ENCODE measurements at places on chromosomes 3 and 15.

DNA sequence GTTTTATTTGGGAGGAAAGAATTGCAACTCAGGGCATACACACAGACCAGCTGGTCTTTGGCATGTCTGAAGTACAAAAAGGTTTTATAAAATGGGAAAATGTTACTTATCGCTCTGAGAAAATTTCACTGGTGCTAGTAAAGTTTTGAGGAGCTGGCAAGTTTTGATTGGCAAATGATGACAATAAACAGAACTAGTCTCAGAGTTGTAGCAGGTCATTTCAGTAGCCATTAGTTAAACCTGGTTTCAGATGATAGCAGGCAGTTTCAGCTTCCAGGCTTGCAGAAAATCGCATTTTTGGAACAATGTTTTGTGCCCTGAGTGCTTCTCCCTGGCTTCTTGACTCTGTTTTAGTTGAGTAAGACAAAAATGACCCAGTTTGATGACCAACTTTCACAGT lies 10.7 kb downstream of the B2M start:
- no peak for DNase-seq

DNA sequence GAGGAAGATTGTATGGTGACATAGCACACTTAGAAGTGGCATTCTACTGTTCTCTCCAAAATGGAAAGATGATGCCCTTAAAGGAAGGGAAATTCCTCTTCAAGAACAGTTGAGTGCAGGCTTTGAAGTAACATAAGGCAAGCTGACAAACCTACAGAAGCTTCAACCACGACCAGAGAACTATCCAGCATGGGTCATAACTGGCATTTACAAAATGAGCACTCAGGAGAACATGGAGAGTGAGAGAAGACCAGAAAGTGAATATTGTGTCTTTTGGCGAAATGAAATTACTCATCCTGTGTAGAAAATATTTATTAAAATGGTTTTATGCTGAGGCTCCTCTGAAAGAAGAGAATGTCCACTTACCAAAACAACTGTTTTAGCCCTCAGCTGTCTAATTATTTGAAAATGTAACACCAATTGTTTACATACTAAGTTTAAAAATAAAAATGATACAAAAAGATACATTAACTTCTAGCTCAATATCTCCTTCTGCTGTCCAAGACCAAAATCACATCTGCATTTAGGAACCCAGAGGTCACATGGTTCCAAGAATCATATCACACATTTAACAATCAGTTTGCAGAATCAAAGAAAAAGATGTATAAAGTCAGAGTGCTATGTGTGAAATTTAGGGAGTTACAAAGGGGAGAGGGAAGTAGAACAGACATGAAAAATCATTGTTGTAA lies 216.9 kb downstream of the ATP8B4 start:
- DNase-seq = no peak

DNA sequence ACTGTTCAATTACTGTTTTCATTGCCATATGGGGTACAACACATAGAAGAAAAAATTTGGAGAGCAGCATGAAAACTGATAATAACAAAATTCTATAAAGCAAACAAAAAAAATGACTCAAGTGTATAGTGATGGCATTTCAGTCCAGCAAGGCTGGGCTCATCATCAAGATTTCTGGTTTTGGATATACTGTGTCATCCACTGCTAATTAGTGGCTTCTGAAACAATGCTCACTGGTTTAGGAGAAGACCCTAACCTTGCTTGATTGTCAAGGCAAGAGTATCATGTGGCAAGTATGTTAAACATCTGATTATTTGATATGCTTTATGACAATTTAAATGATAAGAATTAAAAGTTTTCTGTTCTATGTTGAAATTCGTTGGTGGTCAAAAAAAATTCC lies 96.9 kb downstream of the RFX7 start:
- DNase-seq = no peak

GRCh38 chr3:86578071-86578470 lies 412.9 kb downstream of the VGLL3 start:
- no peak for DNase-seq

DNA sequence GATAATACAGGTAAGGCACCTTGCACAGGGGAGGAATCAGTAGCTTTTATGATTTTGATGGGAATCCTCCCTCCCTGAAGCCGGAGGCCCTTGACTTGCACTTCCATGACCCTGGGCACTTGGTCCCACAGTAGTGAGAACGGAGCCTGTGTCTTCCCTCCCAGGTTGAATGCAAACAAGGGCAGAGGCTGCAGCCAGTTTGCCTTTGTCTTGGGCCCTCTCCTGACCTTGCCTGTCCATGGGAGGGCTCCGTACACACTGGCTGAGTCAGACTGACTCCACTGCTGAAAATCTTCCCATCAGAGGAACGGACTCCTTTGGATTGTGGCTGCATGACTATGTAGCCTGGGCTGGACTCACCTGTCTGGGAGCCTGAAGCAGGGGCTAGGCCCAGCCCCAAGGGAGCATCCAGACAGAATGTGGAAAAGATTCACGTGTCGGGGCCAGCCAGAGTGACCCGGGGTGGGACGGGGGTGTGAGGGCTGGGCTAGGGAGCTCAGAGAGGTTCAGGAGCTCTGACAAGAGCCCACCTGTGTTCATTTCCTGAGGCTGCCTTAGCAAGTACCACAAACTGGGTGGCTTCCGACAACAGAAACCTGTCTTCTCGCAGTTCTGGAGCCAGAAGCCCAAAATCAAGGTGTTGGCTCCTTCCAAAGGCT lies 9.5 kb downstream of the TBC1D21 start:
- DNase-seq = no peak

- DNase-seq = no peak
Measured at GRCh38 chr3:33132019-33132360, 18.2 kb downstream of the CRTAP start.

DNA sequence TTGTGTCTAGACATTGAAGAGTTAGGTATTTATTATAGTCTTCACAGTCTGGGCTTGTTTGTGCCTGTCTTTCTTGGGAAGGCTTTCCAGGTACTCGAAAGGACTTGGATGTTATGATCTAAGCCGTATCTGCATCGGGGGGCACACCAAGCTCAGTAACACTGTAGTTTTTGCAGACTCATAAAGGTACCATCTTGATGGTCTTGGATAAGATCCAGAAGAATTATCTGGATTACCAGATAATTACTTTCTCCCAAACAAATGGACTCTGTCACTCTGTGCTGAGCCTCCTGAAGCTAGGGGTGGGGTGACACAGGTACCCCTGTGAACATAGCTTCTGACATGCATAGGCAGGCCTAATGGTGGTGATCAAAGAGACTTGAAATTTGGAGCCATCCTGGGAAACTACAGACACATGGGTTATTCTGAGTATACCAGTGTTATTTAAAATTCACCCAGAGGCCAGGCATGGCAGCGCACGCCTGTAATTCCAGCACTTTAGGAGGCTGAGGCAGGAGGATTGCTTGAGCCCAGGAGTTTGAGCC lies 238.6 kb upstream of the TPM1 start:
- no peak for DNase-seq

- no peak for DNase-seq
Measured at GRCh38 chr15:99545605-99546004, 20.2 kb upstream of the MEF2A start.

- DNase-seq = no peak
Measured at GRCh38 chr3:5297895-5298294, 110.4 kb downstream of the EDEM1 start.

DNA sequence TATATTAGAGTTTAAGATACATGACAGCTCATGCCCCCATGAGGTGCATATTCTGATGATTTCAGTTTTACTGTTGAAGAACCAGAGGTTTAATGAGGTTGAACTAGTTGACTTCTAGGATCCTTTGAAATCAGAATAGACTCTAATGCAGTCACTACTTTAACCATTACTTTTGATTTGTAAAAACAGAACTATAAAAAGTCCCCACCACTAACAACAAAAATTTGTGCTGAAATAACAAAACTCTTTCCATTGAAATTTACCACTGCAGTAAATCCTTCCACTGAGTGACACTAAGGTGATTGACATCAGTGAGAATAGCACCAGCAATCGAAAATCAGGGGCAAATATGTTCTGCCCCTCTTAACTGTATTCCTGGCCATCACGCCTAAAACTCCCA lies 214.1 kb downstream of the SHQ1 start:
- DNase-seq = no peak

GRCh38 chr15:31477301-31477700 lies 150.7 kb downstream of the KLF13 start:
- DNase-seq = no peak

DNA sequence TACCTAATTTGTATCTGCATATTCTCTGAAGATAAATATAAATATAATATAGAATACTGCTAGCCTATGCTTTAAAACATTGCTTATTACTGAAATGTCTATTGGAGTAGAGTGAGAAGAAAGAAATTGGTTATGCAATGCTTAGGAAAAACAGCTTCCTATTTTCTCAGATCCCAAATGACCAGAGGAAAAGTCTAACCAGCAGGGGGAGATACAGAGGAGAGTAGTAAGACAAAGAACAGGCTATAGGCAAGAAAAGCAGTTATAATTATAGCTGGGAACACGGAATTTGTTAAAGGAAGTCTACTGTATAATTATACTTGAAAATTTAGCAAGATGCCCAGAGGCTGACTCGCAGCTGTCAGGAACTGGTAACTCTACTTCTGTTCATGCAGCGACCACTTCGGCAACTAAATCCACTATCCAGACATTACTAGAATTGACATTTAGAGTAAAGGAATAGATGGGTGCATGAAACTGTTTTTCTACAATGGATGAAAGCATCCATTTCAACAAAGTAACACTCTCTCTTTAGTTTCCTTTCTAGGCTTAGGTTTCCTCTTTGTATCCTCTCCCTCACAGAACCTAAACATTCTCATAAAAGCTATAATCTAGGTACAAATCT lies 97.2 kb downstream of the TBC1D5 start:
- peak; percentile 29 for DNase-seq

DNA sequence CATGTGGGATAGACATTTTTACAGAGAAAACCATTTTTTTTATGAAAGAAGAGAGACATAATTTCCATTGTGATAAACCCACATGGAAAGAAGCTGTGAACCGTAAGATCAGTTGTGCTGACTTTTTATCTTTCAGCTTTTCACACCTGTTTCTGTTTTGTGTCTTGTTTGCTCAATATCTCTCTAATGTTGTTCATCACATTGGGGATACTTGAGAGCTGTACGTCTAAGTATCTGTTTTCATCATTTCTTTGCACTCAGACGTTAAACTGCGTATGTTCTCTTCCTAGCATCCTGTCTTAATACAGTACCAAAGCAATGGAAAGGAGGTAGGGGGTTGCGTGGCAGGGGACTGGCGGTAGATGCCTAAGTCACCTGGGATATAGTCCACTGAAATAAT lies 449.0 kb downstream of the NAALADL2 start:
- no peak for DNase-seq

- DNase-seq = no peak
Measured at GRCh38 chr3:188152660-188153436, 1.1 kb upstream of the LPP start.

- DNase-seq = no peak
Measured at GRCh38 chr15:58139276-58139988, 1.3 kb downstream of the AQP9 start.

GRCh38 chr3:70977712-70978111 lies 605.8 kb downstream of the FOXP1 start:
- no peak for DNase-seq

- no peak for DNase-seq
Measured at GRCh38 chr3:88596451-88596850, 446.7 kb downstream of the C3orf38 start.

- no peak for DNase-seq
Measured at GRCh38 chr3:141249041-141249440, 17.4 kb downstream of the PXYLP1 start.

GRCh38 chr3:144470666-144471065 lies 499.0 kb downstream of the DIPK2A start:
- DNase-seq = no peak

GRCh38 chr15:84869510-84869909 lies 15.0 kb upstream of the SLC28A1 start:
- DNase-seq = no peak

DNA sequence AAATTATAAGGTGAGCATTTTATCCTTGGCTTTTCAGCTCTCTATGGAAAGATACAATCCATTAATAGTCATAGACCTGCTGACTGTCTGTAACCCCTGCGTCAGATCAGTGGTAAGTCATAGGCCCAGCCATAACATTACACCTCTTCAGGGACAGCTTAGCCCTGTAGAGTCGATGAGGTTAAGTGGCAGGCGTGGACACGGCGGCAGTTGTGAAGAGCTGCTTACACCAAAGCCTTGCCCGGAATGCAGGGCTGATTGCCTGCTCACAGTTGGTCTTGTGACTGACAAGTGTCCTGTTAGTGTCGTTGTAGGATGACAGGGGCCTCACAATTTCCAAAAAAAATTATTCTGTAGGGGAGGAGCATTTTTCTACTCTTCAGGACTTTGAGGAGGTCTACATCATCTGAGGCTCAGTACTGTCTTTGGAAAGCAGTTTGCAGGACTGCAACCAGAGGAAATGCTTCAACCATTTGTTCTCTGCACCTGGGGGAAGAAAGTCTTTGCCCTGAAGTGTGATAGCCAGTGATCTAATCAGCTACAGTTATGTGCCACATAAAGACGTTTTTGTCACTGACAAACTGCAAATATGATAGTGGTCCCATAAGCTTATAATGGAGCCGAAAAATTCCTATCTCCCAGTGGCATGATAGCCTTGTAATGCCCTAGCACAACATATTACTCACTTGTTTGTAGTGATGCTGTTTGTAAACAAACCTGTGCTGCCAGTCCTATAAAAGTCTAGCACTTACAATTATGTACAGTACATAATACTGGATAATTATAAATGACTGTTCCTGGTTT lies 14.9 kb upstream of the SELENOT start:
- DNase-seq = no peak

DNA sequence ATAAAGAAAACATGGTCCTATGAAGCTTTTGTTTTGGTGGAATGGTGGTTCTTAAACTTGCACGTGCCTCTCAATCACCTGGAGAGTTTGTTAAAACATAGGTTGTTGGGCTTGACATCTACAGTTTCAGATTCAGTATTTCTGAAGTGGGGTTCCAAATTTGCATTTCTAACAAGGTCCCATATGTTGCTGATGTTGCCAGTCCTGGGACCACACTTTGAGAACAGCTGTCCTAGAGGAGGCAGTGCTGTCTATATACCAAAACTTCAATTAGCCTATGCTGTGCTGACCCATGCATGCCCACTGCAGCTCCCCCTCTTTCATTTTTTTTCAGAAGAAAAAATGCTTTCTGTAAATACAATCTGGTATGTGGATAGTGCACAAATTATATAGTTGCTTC lies 31.3 kb downstream of the ALCAM start:
- DNase-seq = no peak

DNA sequence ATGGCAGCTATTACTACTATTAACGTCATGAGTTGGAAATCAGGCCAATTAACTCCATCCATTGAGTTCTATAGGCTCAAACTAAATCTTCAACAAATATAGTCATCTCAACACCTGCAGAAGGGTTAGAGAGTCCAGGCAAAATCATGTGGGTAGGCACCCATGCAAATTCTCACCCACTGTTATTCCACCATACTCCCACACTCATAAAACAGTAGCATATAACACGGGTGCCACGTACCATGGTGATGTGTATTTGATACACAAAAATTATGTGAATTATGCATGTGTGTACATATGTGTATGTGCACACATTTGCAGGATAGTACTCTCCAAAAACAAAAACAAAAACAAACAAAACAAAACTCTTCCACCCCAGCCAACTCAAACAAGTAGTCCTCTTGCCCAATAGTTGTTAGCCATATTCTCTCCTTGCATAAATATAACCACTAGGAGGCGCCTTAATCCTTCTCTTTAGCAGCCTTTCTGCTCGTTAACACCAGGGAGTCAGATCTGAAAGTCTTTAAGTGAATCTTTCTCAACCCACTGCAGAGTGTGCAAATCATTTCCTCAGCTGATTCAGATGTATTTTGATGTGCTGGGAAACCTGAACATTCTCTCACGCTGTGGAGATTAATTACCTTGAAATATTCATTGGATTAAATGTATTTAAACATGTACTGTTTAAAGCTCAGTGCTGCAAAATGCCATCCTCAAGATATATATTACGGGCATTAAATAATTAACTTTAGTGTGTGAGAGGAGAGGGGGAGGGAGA lies 38.0 kb upstream of the COPB2 start:
- DNase-seq = peak; percentile 56
